ENCODE measurements at places on chromosomes 4 and X.

GRCh38 chrX:9340598-9341290, 124.1 kb upstream of the TBL1X start:
- DNase-seq = no peak

- DNase-seq = no peak
These were observed 27.6 kb downstream of the MCF2 start for GRCh38 chrX:139680356-139680755.

- DNase-seq = no peak
These were observed 23.6 kb downstream of the KLF3 start for GRCh38 chr4:38687571-38688011.

GRCh38 chrX:115547448-115547847, 13.5 kb upstream of the PLS3 start:
- DNase-seq = no peak

- no peak for DNase-seq
These were observed 43.8 kb downstream of the RGS12 start for GRCh38 chr4:3336382-3337356.

- no peak for DNase-seq
These were observed 123.4 kb downstream of the AMELX start for GRCh38 chrX:11416600-11416999.

DNA sequence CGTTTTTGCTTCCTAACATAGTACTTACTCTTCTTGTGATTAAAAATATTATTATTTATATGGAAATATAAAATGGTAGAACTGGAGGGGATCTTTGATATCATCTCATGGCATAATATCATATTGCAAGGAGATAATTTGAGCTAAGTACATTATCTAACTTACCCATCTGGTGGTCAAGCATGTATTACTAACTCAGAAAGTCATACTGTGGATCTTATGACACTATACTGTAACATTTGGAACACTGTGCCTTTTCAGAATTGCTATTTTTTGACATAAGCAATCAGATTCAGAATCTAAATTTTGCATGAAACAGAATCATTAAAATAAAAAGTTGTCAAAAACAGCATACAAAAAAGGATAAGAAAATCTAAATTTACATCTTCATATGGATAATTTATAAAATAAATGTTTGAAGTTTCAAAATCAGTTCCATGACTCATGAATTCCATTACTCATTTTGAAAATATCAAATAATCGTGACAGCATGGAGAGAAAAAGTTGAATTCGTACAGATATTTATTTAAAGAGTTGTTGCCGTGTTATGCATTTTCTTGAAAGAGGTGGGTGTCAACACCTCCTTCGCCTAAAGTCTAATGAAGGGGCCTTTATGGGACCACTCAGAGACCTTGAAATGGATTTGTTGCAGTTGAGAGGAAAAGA, 928.1 kb downstream of the PDHA2 start:
- no peak for DNase-seq

DNA sequence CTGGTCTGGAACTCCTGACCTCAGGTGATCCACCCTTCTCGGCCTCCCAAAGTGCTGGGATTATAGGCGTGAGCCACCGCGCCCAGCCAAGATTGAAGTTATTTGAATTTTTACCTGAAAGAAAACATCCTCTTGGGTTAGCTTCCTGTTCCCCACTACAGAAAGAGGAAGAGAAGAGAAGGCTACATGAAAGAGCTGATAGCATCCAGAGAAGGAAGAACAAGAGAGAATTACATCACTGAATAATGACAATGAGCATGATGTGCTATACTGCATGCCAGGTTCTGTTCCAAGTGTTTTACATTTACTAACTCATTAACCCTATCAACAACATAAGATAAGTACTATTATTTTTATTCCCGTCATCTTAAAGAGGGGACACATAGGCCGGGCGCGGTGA, 11.5 kb upstream of the TBC1D1 start:
- DNase-seq = no peak

DNA sequence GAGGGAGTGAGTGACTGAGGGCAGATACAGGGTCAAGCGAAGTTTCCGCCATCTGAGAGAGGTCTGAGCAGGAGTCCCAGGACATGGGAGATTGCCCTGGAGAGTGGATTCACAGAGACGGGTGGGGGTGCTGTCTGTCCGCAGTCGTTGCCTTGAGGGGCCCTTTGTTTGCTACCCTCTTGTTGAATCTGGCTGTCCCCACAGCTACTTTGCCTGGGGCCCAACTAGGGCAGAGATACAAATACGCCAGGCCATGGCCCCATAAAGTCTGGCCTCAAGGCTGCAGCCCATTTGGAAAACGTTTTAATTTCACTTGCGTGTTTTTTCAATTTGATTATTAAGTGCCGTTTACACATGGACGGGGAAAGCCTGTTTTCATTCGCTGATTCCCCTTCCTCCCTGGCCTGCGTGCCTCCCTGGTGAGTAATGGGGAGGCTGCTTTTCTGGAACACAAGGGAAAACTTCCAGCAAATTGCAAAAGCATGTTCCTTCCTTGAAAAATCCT, 134.4 kb downstream of the SMIM20 start:
- no peak for DNase-seq

Measured in NCI-H2029 (cell line).